ENCODE measurements at places on chromosomes 3 and 15. TPM values are rescaled to one million over a fixed set of nuclear protein-coding genes. Genes with fewer than 3 reads are reported as not detected.

- DNase-seq: no peak
Measured at GRCh38 chr15:96170979-96171739, 159.3 kb upstream of the NR2F2 start.

- no peak for DNase-seq
Measured at GRCh38 chr3:22908989-22909507, 294.1 kb upstream of the UBE2E2 start.

TERC gene
- 15.9 TPM for total RNA-seq

DNA sequence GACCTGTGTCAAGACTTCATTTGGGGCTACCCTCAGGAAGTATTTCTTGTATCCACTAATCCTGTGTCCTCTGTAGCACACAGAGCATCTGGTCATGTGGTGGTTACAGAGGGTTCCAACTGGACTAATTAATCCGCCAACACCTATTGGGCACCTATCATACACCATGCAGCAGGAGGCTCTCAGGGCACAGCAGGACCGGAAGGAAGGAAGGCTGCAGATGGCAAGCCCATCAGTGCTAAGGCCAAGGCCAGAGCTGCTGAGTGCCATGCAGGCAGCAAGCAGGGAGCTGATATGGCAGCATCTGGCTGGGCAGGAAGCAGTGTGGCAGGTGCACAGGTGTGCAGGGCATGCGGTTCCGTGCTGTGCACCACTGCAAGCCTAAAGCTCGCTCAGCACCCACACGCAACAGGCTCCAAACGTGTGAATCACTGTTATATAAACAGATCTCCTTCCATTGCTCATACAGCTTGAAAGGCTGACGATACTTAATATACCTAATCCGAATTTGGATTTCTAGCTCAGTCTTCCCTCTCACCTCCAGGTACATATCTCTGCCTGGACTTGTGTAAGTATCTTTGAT, 64.4 kb upstream of the SNRPA1 start:
- DNase-seq: no peak

GOLGA8R gene
- 0.74 TPM for total RNA-seq

MRAS gene
- total RNA-seq: not detected

GRCh38 chr3:172317984-172318383, 130.3 kb downstream of the GHSR start:
- DNase-seq: no peak

DNA sequence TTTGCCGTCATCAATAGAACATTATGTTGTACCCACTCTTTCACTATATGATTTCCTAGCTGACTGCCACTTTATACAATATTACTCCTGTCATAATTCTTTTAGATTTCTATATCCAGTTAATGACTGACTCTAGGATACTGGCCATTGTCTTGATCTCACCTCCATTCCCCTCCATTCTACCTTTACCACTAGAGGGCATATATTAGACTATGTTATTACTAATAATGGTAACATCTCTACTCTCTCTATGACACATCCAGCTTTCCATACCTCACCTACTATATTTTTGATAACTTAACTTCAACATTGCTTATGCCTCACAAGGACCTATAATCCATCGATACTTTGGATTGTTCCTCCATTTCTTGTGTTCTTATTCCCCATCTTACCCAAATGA, 31.4 kb upstream of the POU1F1 start:
- no peak for DNase-seq

DNA sequence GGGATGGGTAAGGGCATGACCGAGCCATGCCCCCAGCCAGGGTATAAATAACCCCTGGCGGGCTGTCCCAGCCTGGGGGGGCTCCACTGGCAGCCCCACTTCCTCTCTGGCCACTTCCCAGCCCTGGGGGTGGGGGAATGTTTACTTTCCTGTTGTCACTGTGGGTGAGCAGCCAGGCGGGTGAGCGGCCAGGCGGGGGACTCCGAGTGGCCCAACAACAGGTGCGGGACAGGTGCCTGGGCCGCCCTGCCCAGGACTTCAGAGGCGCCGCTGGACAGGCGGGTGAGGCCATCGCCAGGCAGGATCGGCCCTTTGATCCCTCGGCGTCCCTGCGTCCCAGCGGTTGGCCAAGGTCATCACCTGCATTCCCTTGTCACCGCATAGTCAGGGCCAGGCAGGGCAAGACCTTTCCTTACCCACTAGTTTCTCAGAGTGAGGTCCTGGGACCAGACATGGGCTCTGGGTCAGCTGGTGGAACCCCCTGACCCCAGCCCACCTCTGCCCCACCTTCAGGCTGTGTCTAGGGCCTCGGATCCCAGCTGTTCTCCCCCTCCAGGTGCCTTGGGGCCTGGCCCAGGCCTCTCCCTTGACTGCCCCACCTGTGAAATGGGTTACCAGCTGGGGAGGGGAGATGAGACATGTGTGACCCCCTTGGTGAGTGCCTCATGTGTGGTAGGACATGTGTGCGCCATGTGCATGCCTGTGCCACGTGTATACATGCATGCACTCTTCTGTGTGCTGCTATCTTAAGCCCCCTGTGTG, 16.6 kb downstream of the SEMA3F start:
- DNase-seq: no peak

- DNase-seq: no peak
Measured at GRCh38 chr3:156187146-156187769, 66.9 kb downstream of the KCNAB1 start.

DNA sequence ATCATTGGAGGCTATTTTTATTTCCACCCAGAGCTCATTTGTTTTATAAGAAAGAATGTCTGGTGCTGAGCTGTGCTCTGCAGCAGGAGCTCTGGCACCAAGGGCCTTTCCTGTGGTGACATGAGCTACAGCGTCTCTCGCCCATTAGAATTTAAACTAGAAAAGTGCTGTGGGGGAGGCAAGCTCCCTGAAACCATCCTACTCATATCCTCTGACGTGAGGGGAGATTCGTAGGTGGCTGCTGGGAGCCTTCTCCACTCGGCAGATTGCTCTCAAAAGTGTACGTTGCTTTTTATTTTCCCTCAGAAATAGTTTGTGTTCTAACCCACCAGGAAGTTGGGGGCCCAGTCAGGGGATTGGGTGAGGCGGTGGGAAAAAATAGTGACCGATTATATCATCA, 76.3 kb upstream of the ARHGEF3 start:
- DNase-seq: no peak

SCAMP2 gene
- total RNA-seq: 55.2 TPM

Measured in OCI-LY7 (cell line).